ENCODE measurements at places on chromosomes 4 and X.

DNA sequence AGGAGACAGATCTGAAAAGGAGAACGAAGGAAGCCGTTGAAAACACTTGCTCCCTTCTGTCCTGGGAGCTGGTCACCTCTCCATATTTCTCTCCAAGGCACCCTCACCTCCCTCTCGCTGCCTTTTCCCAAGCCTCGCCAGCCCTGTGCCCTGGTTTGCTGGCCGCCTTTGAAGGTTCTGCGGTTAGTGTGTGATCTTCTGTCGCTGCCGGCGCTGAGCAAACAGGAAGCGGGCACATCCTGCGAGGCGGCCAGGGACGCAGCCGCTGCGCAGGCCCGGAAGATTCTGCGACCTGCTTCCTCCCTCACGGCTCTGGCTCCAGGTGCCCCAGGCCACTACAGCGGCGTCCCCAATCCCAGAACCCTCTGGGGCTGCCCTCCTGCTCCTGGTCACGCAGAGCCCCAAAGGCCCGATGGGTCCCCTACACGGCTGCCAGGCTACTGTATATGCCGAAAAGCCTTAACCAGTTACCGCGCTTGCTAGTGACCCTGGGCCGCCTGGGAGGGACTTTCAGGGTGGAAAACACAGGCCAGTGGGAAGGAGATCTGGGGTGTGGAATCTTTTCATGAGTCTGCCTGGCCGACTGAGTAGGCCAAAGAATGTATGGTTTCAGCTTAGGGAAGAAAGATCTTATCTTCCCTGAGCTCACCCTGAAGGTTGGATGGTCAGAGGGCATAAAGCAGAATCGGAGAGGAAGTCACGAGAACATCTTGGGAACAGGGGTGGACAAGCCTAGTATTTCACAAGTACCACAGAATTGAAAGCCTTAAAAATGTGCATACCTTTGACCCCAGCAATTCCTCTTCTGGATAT, 2.3 kb upstream of the SASH3 start:
- DNase-seq, result peak; percentile 81

DNA sequence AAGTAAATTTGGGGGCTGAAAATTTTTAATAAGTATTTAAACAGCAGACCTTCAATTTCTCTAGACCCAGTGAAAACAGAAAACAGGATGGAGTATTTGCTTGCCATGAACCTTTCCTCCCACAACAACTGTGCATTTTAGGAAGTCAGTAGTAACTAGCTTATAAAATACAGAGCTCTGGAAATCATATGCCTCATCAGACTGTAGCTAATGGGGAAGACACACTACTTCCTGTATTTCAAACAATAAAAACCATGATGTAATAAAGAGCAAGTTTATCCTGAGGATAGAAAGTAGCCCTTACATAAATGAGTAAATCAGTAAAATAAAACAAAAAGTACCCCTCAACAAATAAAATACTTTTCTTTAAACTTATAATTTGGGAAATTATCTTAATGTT, 280.1 kb upstream of the ZFP42 start:
- no peak for DNase-seq

DNA sequence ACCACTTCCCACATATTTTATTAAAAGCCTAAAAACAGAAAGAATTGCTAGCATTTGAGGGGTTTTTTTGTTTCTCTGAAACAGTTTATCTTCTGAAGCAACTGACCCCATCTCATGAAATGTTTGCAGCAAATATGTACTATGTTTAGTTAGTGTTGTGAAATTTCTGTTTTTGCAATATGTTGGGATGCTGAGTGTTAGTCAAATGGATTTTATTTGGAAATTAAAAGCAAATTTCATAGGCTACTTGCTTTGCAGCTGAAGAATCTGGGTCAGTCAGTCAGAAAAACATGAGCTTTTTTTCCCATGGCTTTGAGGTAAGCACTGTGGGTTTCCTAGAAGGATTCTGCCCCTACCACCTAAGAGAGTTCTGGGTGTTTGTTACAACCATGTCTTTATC, 184.9 kb upstream of the DKK2 start:
- DNase-seq, result no peak

DNA sequence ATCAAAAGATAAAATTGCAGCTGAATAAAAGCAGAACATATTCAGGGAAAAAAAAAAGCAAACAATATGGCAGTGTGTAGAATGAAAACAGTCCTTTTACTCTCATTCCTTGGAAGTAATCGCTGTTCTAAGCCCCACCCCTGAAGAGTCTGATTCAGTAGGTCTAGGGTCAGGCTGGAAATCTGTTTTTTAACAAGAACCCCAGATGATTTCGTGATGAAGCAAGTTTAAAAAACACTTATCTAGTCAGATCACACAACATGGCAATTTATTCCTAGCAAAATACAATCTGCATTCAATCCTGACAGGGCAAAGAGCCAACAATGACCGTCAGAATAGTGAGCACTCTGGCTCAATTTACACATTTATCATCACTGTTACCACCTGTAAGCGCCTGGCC, 16.1 kb downstream of the FAM120C start:
- DNase-seq, result no peak

DNA sequence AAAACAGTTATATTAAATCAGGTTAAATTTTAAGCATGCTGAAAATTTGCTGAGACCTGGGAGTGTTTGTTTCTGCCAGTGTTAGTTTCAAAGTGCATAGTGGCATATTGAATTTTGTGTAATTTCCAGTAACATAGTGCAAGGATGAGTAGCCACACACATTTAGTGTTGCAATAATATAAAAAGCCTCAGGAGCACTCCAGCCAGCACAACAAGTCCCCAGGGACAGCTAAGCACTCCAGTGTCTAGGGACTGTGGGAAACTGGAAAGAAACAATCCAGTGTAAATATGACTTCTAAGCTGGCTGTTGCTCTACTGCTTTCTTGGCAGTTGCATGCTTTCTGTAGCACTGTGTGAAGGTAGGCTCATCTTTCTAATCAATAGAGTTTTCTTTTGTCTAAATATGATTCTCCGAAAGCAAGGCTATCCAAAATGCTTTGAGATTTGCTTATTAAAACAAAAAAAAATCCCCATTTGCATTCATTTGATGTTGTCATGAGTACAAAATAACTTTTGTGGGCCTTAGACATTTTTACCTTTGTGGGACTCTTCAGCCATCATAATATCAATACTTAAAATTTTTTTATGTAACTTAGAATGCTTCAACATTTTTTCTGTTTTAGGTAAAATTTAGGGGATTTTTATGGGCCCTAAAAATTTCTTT, 24.2 kb upstream of the CXCL2 start:
- DNase-seq, result no peak

DNA sequence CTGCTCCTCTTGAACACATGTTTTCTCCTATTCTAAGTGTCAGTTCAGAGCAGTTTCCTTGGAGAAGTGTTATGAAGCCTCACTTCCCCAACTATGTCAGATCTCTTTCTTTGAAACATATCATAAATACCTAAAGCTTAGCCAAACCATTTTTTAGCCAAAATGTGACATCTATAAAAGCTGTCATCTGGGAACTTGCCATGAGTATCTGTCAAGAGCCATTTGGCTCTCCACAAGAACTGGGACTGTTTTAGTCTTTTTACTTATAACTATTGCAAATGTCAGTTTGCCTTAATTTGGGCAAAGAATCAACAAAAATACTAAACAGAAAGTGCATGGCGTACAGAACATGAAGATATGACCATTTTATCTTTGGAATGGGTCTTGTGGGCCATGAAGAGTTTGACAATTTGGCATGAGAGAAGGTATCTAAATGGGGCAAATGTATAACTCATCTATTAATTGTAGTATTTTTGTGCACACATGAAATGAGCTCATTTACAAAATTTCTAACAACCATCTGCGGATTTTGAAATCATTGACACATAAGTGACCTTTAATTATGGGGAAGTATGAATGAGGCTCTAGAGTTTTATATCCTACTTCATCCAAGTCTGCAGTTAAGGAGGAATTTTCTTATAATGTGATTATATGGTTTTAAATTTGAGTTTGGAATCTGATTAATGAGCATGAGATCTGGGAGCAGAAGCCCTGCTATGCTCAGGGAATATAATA, 129.1 kb upstream of the PACRGL start:
- no peak for DNase-seq

DNA sequence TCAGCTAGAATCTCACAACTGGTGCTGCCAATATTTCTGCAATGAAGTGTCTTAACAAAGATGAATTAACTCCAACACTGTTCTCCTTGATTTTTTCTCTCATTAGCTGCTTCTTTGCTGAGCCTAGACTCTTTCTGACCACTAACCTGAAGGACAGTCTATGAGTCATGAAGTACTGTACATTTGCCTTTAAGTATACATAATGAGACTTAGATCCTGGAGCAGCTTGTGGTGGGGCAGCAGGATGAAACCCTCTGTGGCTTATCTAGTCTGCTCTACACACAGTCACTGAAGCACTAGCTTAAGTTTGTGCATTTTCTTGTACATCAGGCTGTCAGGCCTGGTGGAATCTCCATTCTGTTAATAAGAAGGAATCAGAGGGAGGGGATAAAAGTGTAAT, 307.4 kb upstream of the SMIM31 start:
- no peak for DNase-seq

DNA sequence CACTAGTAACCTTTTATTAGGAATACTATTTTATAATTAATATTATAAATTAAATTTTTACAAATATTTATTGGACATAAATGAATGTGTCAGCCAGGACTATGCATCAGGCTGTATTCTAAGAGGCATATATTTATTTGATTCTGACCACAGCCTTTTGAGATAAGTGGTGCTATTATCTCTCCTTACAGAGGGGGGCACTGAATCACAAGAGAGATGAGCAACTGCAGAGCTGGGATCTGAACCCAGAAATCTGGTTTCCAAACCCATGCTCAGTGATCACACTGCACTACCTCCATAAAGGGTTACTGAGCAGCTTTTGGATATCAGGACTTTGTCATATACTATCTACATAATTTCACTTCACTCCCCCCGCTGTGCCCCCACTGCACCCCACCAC, 322.0 kb downstream of the TMA16 start:
- DNase-seq, result peak; percentile 0

GRCh38 chrX:19689170-19689779, 174.0 kb upstream of the MAP3K15 start:
- no peak for DNase-seq

DNA sequence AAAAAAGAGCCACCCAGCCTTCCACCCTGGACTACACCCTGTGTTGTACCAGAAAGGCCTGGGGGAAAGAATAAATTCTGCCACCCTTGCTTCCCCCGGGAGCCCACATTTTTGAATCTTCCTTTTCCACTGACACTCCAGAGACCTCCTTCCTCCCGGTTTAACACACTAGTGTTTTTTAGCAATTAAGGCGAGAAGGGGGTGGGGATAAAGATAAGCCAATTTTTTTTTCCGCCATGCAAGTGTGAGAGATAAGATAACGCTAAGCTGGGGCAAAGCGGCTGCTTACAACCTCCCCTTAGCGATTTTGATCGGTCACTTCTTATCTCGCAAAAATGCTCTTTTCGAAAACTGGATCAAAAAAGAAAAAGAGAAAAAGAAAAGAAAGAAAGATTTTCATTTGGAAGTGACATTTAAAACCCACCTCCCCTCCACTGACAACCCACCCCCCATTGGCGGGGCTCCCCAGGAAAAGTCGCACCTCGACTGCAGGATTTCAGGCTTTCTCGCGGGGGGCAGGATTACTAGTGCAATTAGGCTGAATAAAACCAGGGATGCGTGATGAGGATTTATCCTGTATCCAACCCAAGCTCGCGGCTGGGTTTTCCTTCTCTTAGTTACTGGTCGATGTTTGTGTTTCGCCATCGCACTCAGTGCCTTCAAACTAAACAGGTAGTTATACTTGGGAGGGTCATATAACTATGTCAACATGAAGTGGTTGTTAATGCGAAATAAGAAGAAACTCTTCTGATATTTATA, 6.0 kb upstream of the BCOR start:
- no peak for DNase-seq

GRCh38 chr4:81659051-81659450, 187.3 kb upstream of the RASGEF1B start:
- no peak for DNase-seq

GRCh38 chrX:30822764-30823163, 66.3 kb downstream of the TAB3 start:
- no peak for DNase-seq

DNA sequence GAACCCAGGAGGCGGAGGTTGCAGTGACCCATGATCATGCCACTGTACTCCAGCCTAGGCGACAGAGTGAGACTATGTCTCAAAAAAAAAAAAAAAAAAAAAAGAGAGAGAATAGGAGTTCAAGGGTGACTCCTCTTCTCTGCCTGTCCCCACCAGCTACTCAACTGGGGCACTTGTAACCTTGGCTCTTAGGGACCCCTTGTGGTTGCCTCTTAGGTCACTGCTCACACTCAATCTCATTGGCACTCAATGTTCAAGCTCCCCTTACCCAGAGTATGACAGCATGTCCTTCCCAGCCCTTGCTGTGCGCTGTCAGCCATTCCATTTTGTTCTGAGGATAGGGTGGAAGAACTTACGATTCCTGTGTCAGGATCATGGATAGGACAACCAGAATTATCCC, 82.4 kb upstream of the BEND4 start:
- DNase-seq, result no peak

DNA sequence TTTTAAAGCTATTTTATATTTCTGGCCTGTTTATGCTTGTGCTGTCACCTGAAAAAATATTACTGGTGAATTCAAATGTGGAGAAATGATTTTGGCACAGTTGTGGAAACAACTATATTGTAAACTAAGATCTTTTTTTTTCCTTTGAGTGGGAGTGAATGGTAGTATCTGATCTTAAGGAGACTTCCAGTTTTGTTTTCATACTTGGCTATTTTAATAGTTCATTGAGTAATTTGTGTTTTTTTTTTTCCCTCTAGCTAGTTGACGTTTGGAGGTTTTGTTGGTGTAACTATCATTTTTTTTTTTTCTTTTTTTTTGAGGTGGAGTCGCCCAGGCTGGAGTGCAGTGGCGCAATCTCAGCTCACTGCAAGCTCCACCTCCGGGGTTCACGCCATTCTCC, 10.5 kb downstream of the STAG2 start:
- DNase-seq, result no peak

DNA sequence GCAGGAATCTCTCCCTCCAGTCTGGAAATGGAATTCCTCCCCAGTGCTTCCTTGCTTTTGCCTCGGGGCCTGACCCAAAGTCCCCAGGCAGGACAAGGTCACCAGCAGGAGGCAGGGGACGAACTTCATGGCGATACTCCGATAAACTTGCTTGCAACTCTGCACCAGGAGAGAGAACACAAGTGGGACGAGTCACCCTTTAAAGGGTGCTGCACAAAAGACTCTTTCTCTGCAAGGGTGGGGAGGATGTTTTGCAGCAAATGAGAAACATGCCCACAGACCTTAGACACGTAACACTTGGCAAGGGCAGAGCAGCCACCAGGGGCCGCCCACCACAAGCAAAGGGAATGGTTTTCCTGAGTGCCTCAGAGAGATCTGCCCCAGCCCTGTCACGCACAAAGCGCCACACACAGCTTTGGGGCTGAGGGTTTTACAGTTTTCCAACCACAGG, at the start of gene FGFBP2:
Gene FGFBP2 (minus strand): TSS at position 175 of the 451 bp plus-strand sequence. CDS start 46 bp downstream, at position 129.
- DNase-seq, result peak; percentile 68

Data from Jurkat, Clone E6-1 (cell line).